ENCODE measurements at places on chromosomes 2 and 18.

GRCh38 chr2:178584666-178585065, 104.4 kb downstream of the PLEKHA3 start:
- no peak for DNase-seq

- DNase-seq = no peak
Observed at GRCh38 chr2:233242231-233242927, 9.1 kb upstream of the ATG16L1 start.

DNA sequence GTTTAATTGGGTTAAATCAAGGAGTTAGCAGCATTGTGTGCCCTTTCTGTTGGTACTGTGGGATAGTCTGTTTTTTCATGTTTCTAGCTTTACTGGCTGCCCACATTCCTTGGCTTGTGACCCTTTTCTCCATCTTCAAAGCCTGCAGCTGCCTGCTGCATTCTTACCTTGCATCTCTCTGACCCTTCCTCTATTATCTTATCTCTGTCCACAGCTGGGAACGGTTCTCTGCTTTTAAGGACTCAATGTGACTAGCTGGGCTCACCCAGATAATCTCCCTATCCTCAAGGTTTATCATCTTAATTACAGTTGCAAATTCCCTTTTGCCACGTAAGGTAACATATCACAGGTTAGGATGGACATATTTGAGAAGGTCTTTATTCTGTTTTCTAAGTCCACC, 199.7 kb downstream of the KCNS3 start:
- no peak for DNase-seq

GRCh38 chr2:36963734-36964133, 2.6 kb downstream of the STRN start:
- DNase-seq = no peak

DNA sequence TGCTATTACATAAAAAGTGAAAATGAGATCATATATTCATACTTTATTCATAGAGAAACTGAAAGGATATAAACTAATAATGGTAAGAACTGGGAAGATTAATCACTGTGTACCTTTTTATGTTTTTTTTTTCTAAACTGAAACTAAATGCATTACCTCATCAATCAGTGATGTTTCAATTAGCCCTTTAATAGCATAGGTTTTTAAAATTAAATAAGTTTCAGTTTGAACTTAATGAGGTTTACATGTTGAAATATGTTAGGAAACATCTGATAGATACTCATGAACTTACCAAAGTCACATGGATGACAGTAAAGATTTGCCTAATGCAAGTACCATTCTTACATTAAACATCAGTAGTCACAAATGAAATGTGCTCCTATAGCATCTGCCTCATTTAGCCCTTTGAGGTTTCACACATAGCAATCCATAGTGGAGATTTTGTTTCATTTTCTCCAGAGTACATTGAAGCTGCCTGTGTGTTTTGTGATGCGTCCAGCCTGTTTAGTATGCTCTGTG, 8.9 kb downstream of the MAPRE2 start:
- DNase-seq = no peak

DNA sequence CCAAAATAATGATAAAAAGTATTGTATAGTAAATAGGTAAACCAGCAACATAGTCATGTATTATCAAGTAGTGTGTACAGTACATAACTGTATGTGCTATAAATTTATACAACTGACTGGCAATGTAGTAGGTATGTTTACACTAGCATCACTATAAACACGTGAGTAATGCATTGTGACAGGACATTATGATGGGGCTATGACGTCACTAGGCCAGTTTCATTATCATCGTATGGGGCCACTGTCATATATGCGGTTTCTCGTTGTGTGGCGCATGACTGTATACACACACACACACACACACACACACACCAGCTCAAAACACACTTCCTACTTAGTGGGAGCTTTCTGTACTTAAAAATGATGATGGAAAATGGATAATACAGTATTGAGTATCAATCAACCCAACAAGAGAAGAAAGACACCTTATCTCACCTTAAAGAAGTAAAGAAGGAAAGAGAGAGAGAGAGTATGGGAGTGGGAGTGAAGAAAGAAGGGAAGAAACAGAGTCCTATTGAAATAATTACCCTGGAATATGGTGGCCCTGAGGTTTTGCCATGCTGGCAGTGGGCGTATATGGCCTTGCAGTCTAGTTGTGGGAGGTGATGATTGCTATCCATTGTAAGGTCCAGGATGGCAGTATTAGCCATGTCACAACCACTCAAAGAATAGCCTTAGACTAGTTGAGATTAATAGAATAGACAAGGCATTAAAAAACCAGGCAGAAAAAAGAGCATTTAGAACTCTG, 186.4 kb upstream of the ZNF521 start:
- no peak for DNase-seq

DNA sequence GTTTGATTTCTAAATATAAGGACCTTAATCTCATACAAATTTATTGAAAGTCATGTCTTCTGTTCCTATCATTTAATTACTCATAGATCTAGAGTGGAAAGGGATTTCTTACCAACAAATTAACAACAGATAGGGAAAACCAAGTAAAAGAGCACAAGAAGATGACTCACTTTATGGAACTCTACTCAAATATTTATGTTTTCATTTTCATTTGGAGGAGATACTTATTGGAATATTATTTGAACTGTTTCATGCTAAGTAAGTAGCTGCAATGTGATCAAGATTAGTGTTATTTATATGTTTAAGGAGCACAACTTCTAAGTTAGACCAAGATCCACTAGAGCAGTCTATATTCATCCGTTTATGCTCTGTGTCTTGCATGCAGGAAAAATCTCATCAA, 1.3 kb downstream of the NT5C1B start:
- no peak for DNase-seq

- DNase-seq = peak; percentile 73
Observed at GRCh38 chr2:119282996-119283511, 59.4 kb downstream of the STEAP3 start.

- no peak for DNase-seq
Observed at GRCh38 chr18:23945416-23946079, 69.0 kb upstream of the TTC39C start.

GRCh38 chr2:188785490-188785889, 188.7 kb upstream of the COL3A1 start:
- no peak for DNase-seq

DNA sequence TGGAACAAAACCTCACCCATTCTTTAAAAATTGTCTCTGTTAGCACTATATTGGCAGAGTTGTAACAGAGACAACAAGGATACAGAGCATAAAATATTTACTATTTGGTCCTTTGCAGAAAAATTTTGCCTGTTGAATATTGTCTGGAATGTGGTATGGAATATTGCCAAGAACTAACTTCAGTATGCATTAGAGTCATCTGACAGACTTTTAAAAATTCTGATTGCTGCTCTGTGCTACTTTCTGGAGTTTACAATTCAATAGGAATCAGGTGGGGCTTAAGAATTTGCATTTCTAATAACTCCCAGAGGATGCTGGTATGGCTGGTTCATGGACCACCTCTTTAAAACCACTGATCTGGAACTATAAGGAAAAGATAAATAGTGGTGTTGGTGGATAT, 32.8 kb upstream of the NYAP2 start:
- no peak for DNase-seq

DNA sequence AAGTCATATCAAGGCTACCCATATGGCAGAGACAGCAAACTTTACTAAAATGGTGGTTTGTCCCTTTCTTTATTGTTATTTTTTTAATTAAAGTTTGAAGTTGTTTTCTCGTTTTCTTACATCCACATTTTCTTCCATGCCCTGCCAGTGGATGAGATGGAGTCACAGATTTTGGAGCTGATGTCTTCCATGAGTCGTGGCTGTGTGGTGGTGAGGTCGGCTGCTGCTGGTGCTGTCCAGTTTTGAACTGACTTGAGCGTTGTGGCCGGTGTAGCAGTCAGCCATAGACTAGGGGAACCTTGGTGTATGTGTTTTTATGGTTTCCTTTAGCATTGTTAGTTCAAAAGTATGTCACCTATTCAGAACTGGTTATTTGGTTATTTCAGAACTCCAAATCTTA, 182.8 kb downstream of the SH3RF3 start:
- DNase-seq = no peak

GRCh38 chr2:65549257-65549627, 116.8 kb upstream of the SPRED2 start:
- no peak for DNase-seq

DNA sequence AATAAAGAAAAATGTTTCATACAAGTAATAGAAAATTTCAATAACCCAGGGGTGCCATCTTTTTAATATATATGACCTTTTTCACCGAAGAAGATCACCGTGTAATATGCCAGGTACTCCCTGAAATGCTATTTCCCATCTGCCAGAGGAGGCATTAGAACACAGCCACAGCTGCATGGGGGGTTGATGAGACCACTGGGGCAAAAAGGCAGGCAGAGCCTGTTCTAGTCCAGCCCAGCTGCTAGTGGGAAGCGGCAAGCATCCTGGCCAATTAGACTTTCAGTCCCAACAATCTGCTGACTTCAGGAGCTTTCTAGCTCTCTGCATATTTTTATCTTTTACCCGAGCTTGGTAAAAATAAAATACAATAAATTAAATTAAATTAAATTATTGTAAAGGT, 362.6 kb downstream of the RIT2 start:
- no peak for DNase-seq

DNA sequence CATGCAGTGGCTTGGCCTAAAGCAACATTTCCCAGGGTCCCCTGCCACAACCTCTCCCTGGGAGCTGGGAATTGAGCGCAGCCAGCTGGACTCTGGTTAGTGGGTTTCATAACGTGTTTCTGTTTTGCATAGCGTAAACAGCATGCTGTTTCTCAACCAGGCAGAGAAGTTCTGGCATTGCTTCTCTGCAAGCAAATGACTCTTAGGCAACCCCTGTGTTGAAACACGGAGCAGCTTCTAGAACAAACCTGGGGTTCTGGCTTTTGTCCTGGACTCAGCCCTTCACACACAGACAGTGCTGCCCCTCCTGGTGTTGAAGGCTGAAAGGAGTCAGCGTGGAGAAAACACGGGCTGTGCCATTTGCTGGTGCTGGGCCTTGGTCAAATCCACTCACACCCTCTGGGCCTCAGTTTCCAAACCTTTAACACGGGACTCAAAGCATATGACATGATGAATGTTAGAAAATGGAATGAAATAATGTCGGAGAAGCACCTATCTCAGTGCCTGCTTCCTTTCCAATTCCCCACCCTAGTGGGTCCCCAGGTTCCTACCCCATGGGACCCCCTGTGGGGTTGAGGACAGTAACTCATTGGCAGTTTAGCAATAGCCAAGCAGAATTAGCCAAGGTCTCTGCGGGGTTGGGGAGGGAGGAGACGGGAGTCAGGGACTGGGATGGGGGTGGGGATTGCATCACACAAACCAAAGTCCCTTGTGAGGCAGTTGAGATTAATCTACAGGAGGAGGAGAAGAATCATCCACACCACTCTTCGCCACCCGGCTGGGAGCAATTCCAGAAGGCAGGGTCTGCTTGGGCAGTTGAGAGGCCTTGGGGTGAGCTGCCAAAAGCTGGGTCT, 30.2 kb upstream of the IL1R2 start:
- DNase-seq = peak; percentile 32

GRCh38 chr18:49247781-49248180, 212.7 kb downstream of the DYM start:
- no peak for DNase-seq

DNA sequence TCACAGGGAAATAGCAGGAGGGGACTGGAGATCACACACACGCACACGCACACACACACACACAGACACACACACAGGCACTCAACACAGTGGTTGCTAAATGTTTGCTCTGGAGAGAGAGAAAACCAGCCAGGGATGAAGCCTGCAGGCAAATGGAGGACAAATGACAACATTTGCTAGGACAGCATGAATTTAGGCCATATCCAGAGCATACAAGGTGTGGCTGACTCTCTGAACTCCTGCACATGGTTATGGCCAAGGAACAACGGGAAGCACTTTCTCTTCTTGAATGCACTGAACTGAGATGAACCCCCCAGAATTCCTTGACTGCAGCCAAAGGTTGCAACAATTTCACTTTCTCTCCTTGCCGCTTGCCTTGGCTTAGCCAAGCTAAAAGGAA, 230.0 kb upstream of the RASGRP3 start:
- DNase-seq = no peak

DNA sequence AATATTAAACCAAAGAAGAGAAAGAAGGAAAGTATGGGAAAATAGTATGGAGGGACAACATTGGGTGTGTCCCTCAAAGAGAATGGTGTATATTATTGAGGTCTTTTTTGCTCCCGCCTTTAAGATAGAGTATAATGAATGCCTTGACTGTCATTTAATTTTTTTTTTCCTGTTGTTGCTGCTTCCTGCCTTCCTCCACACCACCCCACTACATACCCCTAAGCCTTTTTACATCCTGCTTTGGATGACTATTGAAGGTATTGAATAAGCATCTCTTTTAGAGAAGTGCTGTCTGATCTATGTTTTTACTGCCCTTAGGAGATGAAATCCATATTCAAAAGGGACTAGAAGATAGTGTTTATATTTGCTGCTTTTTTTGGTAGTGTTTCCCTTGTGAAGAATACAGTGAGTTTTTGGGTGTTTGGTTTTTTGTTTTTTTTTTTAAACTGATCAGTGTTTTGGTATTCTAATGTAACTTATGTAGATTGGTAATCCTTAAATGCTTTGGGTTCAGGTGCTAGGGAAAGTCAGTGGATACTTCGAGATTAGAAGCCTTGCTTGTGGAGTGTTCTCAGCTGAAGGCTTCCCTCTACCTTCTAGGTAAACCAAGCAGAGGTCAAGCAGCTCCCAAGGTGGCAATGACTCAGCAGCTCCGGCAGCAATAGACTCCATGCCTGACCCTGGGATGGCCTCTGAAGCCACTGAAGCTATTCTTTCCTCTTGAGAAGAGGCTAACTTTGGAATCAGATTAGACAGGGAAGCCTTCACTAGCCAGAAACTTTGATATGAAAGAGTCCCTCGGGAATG, 5.0 kb downstream of the FZD7 start:
- no peak for DNase-seq

GRCh38 chr2:225334514-225334913, 65.0 kb upstream of the NYAP2 start:
- no peak for DNase-seq

DNA sequence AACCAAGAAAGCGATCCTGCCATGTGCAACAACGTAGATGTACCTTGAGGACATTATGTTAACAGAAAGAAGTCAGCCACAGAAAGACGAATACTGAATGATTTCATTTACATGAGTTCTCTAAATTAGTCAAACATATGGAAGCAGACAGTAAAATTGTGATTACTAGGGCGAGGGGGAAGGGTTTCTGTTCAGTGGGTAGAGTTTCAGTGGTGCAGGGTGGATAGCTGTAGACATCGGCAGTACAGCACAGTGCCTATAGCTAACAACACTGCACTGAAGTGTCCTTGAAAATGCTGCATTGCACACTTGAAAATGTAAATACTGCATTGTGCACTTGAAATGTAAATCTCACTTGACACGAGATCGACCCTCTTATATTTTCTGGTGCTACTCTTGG, 275.3 kb downstream of the GALR1 start:
- no peak for DNase-seq

- DNase-seq = no peak
Observed at GRCh38 chr2:232772531-232772930, 3.8 kb downstream of the KCNJ13 start.

All from cerebellum (tissue), 4 donors.